ENCODE measurements at places on chromosomes 3 and 15.

GRCh38 chr3:67090474-67090873, 92.4 kb downstream of the KBTBD8 start:
- no peak for DNase-seq

GRCh38 chr15:50953302-50953701, 44.8 kb downstream of the AP4E1 start:
- no peak for DNase-seq

GRCh38 chr3:44969154-44969827, 6.7 kb downstream of the ZDHHC3 start:
- DNase-seq, result no peak

DNA sequence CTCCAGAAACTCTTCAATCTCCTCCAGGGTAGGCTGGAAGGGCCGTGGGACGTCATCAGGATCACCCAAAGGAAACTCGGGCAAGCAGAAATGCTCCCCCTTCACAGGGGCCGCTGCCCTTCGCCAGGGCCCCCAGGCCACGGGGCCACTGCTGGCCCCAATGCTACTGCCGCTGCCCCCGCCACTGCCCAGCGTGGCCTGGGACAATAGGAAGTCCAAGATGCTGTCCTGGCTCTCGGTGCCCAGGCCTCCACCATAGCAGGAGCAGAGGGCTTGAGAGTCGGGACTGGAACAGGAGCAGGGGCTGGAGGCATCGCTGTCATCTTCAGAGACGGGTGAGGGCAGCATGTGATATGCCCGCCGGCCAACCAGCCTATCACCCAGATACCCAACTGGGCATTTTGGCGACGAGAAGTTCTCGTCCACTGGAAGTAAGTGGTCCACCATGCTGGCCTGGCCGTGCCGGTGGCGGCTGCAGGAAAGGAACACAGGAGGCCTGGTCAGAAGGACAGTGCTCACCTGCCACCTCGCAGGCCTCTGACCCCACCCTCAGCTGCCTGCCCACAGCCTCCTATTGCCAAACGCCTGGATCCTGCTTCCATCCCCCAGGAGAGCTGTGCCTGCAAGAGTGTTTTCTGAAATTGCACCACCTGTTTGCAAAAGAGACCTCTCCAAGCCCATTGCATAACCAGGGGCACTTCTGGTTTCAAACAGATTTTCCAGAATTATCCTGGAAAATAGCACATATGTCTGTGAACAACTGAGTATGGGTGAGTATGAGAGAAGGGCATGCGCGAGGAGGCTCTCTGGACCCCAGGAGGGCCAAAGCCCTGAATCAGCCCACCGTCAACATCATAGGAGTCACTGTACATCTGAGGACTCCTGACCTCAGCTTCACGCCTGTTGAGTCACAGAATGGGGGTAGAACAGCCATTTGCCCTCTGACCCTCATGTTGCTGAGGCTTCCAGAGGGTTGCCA, 4.4 kb downstream of the KLF15 start:
- no peak for DNase-seq

- no peak for DNase-seq
These were observed 25.0 kb downstream of the LRRC58 start for GRCh38 chr3:120324190-120324589.

DNA sequence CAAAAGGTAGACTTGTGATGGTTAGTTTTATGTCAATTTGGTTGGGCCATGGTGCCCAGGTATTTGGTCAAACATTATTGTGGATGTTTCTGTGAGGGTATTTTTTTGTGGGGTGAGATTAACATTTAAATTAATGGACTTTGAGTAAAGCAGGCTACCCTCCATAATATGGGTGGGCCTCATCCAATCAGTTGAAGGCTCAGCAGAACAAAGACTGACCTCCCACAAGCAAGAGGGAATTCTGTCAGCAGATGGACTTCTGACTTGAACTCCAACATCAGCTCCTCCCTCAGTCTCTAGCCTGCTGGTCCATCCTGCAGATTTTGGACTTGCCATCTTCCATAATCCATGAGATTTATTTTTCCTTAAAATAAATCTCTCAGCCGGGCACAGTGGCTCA, 55.6 kb upstream of the BNC1 start:
- no peak for DNase-seq

GRCh38 chr3:128369881-128370642, 96.6 kb downstream of the DNAJB8 start:
- DNase-seq, result no peak

- DNase-seq, result no peak
These were observed 428.3 kb downstream of the CNTN4 start for GRCh38 chr3:2526926-2527325.

DNA sequence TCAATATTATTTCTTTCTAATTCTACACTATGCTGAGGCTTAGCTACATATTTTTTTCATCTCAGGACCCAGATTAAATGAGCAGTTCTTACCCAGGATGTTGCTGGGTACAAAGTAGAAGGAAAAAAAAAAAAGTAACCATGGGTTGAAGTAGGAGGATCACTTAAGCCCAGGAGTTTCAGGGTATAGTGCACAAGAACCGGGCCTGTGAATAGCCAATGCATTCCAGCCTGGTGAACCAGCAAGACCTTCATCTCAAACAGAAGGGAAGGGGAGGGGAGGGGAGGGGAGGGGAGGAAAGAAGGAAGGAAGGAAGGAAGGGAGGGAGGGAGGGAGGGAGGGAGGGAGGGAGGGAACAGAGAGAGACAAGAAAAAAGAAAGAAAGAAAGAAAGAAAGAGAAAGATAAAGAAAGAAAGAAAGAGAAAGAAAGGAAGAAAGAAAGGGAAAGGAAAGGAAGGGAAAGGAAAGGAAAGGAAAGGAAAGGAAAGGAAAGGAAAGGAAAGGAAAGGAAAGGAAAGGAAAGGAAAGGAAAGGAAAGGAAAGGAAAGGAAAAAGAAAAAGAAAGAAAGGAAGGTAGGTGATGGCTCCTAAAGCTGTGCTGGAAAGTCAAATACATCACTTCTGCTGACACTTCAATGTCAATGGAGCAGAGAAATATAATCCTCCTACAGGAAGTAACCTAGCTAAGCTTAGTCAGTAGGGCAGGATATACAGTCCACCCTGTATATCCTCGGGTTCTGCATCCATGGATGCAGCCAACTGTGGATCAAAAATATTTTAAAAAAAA, 206.8 kb upstream of the TGFBR2 start:
- DNase-seq, result no peak

GRCh38 chr3:190165253-190165652, 44.6 kb upstream of the P3H2 start:
- DNase-seq, result no peak

DNA sequence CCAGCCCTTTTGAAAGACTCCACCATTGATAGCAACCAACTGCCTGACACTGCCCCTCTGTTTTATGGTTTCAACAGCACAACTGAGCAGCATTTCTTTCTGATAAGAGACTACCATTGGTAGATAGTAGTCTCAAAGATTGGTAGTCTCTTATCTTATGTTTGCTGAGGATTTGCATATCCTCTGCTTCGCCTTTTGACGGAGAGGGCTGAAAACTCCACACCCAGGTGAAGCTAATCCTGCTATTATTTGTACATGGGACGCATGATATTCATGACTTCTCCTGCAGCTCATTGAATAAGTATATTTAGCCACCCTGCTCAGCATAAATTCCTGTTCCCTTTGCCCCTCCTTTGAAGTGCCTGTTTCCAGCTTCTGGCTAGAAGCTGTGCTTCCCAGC, 119.4 kb upstream of the STRIT1 start:
- no peak for DNase-seq

DNA sequence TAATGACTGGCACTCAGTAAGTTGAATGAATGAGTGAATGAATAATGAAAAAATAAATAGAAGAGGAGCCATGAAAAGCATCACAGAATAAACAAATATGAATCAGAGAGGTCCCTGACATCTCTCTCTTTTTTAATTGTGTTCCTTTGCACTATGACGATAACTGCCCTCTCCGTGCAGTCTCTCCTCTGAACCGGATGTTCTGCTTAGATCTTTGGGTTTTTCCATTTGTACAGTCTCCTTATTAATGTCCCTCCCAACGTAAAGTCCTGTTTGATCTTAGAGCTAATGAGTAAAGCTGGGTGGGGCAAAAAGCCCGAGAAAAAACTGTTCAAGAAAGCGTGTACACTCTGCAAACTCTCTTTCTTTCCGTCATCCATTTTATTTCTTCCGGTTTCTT, 28.3 kb upstream of the BHLHE40 start:
- DNase-seq, result no peak

DNA sequence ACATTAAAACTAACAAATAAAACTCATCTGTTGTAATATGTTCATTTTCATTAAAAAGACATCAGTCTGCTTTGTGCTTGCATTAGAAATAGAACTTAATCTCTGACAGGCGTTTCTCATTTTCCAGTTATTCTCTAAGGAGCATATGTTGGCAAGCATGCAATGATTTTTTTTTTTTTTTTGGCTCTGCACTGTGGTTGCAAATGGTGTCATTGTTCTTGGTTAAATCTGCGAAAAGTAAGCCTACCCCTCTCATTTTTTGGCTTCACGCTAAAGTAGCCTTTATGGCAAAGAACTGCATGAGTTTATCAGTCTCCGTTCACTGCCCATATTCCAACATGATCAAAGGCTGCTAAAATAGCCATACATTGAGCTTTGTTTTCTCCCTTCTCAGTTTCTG, 403.2 kb downstream of the MECOM start:
- no peak for DNase-seq

DNA sequence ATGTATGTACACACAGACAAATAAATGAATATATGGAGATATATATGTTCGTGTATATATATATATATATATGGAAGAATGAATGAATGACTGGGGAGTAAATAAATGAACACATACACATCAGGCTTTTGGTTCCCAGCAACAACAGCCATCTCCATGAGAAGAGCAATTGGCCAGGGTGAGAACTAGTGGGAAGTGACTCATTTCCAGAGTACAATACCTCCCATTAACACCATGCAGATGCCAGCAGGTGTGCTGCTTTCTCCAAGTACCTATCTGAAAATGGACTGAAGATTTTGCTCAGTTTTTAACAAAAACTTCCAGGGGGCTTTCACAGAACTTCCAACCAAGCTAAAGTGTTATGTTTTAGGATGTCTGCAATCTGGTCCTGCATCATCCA, 179.8 kb upstream of the SLC2A2 start:
- DNase-seq, result no peak

GRCh38 chr3:194475978-194476377, 10.8 kb downstream of the ATP13A3 start:
- no peak for DNase-seq

GRCh38 chr3:188539631-188540194, 385.8 kb downstream of the LPP start:
- DNase-seq, result no peak

GRCh38 chr15:79849789-79850188, 47.0 kb downstream of the MTHFS start:
- DNase-seq, result peak; percentile 25

GRCh38 chr3:19945969-19946831, 697 bp upstream of the RAB5A start:
- no peak for DNase-seq

- DNase-seq, result no peak
These were observed 1003.9 kb upstream of the NR2F2 start for GRCh38 chr15:95326431-95327182.

GRCh38 chr3:197692641-197693040, 44.1 kb downstream of the RUBCN start:
- no peak for DNase-seq

DNA sequence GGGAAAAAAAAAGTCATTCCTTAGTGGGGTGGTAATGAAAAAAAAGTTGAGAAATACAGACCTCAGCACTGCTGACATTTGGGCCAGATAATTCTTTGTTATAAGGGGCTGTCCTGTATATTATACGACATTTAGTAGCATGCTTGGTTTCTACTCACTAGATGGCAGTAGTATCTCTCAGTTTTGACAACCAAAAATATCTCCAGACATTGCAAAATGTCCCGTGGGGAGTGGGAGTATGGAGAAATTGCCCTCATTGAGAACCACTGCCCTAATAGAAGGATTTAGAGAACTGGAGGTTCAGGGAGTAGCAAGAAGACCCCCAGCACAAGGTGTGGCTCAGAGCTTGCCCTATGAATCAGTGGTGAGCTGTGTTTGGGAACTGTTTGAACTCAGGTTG, 28.6 kb upstream of the TEX264 start:
- DNase-seq, result no peak

DNA sequence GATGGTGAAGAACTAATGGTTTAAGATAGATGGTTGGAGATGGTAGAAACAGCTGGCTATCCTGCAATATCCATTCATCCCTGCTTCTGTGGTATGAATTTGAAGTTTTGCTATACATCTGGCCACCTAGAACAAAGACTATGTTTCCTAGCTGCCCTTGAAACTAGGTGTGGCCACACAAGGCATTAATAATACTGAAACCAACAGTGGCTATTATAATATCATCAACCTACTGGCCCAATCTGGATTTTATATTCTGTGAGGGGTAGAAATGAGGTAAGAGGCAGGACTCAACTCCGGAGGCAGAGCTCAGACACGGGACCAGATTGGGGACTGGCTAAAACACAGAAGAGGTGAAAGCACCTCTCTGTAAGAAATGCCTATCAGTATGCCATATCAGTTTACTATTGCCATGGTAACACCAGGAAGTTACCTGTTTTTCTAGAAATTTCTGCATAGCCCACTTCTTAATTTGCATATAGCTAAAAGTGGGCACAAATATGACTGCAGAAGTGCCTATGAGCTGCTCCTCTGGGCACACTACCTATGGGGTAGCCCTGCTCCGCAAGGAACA, 8.4 kb downstream of the IFT80 start:
- no peak for DNase-seq

- DNase-seq, result no peak
These were observed 16.9 kb downstream of the CCR4 start for GRCh38 chr3:32968166-32968919.

GRCh38 chr3:52193065-52193464, 4.9 kb upstream of the ALAS1 start:
- DNase-seq, result no peak

GRCh38 chr3:155661760-155662159, 83.1 kb downstream of the PLCH1 start:
- DNase-seq, result no peak

DNA sequence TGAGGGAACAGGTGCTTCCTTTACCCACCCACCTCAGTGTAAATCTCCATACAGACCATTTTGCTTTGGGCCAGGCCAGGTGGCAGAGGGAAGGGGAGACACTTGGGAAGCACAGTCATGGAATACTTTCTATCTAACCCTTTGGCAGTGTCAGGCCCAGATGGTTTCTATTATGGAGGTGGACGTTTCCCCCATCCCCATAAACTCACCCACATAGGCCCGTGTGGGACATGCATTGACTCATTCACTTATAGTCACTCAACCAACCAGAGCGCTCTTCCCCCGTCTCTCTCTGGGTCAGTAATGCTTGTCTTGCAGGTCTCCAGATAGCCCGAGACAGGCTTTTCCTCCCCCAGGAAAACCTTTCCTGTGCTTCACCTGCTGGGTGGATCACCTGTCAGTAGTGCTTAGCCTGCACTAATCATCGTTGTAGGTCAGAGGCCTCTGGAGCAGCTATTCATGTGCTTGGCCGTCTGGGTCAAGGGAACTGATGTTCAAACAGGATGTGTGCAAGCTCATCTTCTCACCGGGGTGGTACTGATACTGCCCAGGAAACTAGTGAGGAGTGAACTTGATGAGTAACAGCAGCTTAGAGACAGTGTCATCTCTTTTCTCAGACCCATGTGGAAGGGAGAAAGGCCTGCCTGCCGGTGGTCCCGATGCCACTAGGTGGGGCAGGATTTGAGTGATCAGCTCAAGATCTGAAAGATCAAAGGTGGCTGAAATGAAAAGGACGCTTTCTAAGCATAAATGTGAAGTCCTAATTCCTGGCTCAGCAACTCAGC, 67.1 kb downstream of the CEMIP start:
- no peak for DNase-seq

All from NCI-H460 (cell line).